Esophagus squamous epithelium (tissue), 5 donors: ENCODE measurements at places on chromosomes 12 and 14.

GRCh38 chr12:85740186-85740585 lies 96.0 kb downstream of the RASSF9 start:
- no peak for DNase-seq

GRCh38 chr12:51244269-51244668 lies 5.6 kb downstream of the DAZAP2 start:
- DNase-seq = no peak

DNA sequence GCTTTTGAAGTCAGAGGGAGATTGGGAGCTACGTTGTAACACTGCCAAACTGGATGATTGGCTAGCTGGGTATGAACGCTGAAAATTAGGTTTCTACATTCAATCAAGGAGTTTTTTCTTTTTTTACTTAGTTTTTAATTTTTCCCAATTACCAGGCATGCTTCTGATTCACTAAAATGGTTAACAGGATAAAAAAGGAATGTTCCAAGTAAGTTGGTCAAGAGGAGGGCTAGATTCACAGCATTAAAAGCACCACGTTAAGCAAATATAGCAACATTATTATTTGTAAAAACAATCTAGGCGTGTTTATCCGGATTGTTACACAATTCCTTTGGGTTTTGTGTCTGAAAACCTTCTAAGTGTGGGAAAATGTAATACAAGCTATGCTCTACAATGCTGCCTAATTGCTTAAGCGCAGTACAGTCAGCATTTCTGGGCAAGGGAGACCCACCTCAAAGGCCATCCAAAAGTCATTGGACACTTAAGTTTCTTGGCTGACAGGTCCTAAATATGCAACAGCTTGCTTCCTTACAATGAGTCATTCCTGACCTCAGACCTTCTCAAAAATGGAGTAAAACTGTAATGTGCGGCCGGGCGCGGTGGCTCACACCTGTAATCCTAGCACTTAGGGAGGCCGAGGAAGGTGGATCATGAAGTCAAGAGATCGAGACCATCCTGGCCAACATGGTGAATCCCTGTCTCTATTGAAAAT lies 1.2 kb downstream of the RPLP0 start:
- DNase-seq = no peak

GRCh38 chr12:76158518-76159321 lies 74.2 kb upstream of the NAP1L1 start:
- DNase-seq = no peak

- peak; percentile 21 for DNase-seq
These were observed 29.0 kb downstream of the TESC start for GRCh38 chr12:117069926-117070900.

DNA sequence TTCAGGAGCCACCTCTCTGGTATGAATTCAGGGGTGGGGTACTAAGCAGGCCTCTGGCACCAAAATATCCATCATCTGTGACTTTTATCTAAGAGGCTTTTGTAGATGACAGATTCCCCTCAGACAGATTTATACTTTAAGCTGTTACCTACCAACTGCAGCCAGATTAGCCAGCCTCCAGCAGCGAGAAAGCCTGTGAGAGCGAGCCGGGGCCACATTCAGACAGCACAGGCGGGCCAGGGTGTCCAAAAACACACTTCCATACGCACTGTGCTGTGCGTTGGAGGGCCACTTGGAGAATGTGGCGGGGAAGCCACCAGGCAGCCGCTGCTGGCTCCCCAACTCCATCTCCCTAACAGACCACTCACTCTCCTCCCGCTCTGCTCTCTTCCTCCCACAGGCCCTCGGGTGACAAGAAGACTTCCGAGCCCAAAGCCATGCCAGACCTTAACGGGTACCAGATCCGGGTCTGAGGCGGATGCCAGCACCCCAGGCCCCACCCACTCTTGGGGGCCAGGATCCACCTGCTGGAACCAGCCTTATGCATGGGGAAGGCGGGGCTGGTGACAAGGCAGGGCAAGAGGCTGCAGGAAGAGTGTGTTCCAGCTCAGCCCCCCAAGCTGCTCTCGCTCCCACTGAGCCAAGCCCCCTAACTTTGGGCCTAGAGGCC lies 17.4 kb downstream of the VASH1 start:
- DNase-seq = no peak

DNA sequence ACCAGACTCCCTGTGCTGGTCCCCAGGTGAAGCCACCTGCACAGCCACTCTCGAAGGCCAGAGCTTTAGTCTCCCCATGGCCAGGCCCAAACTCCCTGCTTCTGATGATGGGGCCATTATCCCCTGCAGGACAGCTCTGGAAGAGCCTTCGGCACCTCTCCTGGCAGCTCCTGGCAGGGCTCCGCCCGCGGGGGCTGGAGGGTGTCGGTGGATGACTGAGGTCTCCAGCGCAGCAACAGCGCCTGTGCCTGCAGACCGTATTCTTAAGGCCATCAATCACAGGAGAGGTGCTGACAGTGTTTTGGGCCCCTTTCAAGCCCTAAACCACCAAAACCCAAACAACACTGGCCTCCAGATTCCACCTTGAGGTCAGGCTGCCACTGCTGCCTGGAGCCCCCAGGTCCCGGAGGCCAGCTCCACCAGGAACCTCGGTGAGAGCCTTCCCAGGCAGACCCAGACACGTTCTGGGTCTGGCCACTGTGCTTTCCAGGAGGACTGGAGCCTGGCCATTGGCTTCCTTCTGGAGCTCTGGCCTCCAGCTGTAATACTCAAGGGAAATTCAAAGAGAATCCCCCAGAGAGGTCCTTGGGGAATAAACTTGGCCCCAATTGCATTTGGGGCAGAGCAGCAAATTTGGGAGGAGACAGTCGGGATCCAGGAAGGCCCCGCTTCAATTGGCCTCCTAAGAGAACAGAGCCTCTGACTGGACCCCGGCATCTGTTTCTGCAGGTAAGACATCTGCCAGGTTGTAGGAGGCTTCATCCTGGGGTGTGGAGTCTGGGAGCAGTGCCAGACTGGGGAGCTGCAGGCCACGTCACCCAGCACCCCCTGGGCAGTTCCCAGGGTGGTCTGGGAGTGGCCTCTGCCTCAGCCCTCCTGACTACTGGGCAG lies 210.6 kb upstream of the RTL1 start:
- DNase-seq = no peak

GRCh38 chr12:95943330-95943842 lies at the start of gene AMDHD1:
Gene AMDHD1 (plus strand): TSS chr12:95943331. CDS start chr12:95943399, 68 bp downstream.
- DNase-seq = no peak

- DNase-seq = no peak
These were observed 281.5 kb downstream of the ZFP36L1 start for GRCh38 chr14:68511129-68512047.

GRCh38 chr14:92655419-92656201 lies 92.8 kb downstream of the LGMN start:
- DNase-seq = no peak

GRCh38 chr12:100927826-100928225 lies 133.2 kb downstream of the ANO4 start:
- DNase-seq = no peak

GRCh38 chr12:100574187-100575074 lies 947 bp downstream of the GAS2L3 start:
- no peak for DNase-seq

- DNase-seq = no peak
These were observed 3.3 kb upstream of the EXOC3L4 start for GRCh38 chr14:103091041-103091882.

GRCh38 chr14:43247877-43248276 lies 1259.2 kb downstream of the FSCB start:
- DNase-seq = no peak

DNA sequence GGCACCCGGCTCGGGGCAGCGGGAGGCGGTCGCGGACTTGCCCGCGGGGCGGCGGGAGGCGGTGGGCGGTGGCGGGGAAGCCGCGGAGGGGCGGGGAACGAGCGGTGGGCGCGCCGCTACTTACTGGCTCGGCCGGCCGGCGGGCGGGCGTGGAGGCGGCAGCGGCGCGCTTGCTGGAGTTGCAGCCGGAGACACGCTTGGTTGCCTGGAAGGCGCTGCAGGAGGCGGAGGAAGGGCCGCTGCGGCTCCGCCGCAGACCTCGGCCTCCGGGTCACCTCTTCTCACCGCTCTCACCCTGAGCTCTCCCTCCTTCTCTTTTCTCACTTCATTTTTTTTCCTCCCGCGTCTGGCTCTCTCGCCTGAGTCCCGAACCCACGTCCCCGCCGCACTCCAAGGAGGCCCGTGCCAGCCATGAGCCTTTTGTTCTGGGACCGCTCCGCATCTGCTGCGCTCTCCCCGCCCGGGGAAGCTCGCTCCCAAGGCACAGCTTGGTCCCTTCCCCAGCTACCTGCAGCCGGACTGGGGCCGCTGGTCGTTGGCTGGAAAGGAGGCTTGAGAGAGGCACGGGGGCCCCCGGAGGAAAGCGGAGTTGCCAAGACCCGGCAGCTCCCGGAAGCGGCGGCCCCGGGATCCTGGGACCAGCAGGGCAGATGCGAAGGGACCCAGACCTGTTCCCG lies 592 bp upstream of the KCNK10 start:
- no peak for DNase-seq

DNA sequence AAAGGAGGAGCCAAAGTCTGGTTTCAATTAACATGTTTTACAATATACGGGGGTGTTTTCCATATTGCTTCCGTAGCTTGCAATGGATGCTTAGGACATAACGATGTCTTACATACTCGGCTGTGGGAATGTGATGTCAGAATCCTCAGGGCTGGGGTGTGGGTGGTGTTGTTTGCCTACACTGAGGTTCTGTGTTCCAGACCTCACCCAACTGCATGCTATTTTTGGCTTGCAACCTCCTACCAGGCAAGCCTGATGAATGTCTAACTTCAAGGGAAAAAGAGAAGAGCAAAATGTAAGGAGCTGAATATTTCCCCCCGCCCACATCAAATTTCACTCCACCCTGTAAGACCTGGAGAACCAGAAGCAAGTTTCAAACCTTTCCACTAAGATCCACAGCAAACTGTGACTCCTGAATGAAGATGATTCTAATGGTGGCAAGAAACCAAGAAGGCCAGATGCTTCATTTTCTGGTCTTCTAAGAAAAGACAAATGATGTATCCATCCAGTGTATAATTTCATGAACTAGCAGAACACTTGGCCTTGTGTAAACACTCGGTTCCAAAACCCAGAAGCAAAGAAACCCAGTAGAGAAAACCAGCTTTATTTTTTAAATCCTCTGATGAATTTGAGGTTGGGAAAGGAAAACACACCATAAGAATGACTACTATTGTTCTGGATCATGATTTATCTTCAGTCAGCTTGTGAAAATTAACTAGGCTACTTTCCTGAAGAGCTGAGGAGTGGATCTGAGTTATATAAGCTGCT lies 227.9 kb downstream of the DACT1 start:
- DNase-seq = no peak

DNA sequence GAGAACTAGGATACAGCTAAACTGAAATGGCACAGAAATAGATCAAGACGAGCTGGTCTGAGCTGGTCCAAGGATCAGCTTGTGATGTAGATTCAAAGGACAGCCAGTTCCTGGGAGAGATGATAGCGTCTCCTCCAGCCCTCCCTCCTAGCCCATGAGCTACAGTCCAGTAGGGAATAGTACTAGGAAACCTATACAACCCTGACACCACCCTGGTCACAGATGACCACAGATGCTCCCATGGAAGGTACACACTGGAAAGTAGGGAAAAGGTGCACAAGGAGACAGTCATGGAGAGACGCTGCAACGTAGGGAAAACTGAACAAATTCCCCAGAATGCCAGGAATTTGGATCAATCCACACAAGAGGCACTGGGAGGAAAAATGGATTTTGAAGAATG lies 6.9 kb downstream of the GCH1 start:
- no peak for DNase-seq

DNA sequence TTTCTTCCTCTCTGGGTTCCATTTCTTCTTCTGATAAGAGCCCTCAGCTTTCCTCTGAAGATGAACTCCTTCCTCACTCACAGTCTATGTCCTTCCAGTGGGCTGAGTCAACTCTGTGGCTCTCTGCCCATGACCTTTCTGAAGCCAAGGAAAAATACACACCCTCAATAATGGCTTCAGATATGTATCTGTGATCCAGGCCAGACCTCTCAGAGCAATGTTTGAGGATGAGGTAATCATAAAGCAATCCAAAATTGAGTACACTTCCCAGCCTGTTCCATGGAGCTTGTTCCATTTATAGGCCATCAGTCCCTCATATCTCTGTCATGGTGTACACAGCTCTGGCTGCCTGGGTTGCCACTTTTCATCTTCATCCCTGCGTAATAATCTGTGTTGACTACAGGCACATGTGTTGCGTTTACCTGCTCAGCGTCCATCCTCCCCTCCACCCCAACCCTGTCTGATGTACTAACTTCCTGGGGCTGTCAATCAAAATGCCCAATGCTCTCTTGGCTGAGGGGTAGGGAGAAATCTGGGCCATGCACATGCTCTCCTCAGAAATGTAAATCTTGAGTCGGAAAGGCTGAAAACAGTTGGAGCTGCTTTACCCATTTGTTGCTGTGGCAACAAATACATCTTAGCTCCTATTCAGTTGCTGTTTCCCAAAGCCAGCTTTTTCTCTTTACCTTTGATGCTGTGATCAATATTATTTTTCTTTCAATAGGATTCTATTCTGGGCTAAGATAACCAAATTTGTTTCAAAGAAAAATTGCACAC lies 377.8 kb upstream of the TMEM132C start:
- DNase-seq = no peak

- DNase-seq = no peak
These were observed 22.2 kb upstream of the MEG3 start for GRCh38 chr14:100803676-100804075.

- DNase-seq = no peak
These were observed 195.9 kb upstream of the PLEKHG7 start for GRCh38 chr12:92506891-92507290.

GRCh38 chr12:39503439-39503838 lies 60.5 kb upstream of the KIF21A start:
- no peak for DNase-seq

- no peak for DNase-seq
These were observed 51.1 kb downstream of the CALM1 start for GRCh38 chr14:90447720-90448497.

DNA sequence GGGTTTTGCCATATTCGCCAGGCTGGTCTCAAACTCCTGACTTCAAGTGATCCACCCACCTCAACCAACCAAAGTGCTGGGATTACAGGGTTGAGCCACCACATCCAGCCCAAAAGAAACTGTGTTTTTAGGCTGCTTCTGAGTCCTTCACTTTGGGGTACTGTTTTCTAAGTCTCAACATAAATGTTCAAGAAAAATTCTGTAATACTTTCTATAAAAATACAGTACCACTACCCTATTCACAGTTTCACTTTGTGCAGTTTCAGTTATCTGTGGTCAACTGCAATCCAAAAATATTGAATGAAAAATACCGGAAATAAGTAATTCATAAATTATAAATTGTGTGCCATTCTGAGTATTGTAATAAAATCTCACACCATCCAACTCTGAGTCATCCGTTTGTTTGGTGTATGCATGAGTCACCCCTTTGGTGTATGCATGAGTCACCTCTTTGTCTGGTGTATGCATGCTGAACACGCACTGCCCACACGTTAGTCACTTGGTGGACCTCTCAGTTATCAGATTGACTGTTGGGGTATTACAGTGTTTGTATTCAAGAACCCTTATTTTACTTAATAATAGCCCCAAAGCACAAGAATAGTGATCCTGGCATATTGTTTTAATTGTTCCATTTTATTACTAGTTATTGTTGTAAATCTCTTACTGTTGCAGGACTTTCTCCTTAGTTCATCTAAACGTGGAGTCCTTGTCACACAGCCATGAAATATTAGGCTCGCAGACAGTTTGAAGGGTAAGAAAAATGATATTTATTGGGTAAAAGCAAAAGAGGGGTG lies 190.2 kb downstream of the FSCB start:
- no peak for DNase-seq
